ENCODE measurements at places on chromosomes 1 and 21.

- DNase-seq: no peak
Measured at GRCh38 chr1:246161626-246162025, 345.5 kb downstream of the SMYD3 start.

GRCh38 chr1:96362623-96363022 lies 359.0 kb upstream of the PTBP2 start:
- no peak for DNase-seq

DNA sequence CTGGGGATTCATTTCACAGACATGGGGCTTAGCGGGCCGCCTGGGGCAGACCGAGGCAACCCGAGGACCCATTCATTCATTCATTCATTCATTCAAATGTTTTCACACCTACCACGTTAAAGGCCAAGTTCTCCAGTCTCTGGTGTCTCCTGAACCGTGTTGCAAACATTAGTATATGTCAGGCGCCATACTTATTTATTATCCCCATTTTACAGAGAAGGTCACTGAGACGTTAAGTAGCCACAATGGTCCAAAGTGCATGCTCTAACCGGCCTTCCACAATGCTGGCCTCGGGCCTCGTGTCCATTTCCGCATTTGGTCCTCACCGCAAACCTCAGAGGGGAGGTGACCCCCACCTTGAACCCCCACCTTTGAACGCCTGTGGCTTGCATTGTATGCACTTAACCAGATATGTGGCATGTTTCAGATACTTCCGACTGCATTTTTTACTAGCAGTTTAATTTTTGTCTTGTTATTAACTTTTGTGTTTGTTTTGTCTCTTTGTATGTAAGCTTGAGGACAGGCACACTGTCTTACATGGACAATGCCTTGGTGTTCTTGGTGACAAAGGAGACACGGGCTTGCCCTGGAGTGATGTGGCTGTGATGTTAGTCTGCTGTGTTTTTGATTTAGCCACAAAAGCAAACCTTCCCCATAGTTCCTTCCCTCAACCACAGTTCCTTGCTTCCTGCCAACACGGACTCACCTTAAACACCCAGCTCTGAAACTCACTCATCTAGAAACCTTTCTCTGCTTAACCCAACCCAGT lies 1.2 kb upstream of the IFFO2 start:
- DNase-seq: no peak

GRCh38 chr1:209383907-209384709 lies 199.4 kb upstream of the CAMK1G start:
- no peak for DNase-seq

GRCh38 chr1:202029171-202029665 lies 18.8 kb downstream of the ELF3 start:
- DNase-seq: no peak

- DNase-seq: no peak
Measured at GRCh38 chr1:107824946-107825345, 140.0 kb downstream of the VAV3 start.

- DNase-seq: no peak
Measured at GRCh38 chr1:53643881-53644390, 95.0 kb downstream of the GLIS1 start.

DNA sequence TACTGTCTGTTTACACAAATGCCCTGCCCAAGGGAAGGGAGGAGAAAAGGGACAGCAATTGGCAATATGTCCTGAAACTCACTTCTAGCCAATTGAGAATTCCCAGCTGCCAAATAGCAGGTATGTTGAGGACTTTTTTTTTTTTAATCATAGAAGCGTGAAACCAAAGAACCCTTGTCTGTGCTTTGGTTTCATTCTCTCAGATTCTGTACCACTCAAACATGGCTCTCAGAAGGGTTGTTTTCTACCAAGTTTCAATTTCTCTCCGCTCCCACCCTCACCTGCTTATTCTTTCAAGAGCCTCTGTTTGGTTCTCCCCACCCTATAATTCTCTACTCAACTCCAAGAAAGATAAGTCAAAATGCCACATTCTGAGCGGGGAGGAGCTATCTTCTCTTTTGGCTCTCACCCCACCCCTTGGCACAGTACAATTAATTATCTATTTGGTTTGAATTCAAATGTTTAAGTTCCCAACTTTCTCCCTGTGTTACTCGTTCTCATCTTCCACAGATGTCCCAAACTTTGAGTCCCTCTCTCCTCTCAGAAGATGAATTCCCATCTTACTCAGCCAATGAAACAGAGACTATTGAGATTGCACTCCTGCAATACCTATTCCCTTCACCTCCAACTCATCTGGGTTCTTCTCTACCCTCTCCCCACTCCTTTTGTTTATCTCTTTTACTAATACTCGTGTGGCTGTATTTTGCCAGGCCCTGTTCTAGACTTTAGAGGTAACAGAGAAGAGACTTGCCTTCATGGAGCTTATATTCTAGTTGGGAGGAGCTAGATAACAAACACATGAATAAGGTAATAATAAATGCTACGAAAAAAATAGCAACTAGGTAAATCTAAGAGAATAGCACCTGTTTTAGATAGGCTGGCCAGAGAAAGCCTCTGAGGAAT lies 3.9 kb upstream of the TP53BP2 start:
- no peak for DNase-seq

- DNase-seq: no peak
Measured at GRCh38 chr1:30659702-30660101, 63.7 kb downstream of the MATN1 start.
